ENCODE measurements at places on chromosomes 12 and 14. TPM values are rescaled to one million over a fixed set of nuclear protein-coding genes. Genes with fewer than 3 reads are reported as not detected.

DNA sequence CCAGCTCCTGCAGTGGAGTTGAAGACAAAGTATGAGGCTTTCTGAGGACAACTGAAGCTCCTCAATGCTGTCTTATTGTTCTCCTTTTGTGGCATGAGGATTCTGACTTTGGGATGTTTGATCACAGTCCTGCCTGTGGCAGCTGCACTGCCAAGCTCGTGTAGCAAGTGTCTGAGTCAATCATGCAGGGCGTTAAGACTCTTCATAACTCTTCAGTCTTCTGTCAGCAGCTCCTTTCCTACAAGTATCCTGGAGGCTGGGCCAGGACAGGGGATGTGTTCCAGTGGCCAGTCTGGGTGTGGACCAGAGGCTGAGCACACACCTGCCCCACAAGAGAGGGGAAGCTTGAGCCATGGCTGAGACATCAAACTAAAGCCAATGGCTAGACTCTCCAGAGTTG, 94.3 kb downstream of the PELI2 start:
- no peak for DNase-seq

GRCh38 chr14:101470266-101470665, 91.0 kb upstream of the DIO3 start:
- no peak for DNase-seq

DNA sequence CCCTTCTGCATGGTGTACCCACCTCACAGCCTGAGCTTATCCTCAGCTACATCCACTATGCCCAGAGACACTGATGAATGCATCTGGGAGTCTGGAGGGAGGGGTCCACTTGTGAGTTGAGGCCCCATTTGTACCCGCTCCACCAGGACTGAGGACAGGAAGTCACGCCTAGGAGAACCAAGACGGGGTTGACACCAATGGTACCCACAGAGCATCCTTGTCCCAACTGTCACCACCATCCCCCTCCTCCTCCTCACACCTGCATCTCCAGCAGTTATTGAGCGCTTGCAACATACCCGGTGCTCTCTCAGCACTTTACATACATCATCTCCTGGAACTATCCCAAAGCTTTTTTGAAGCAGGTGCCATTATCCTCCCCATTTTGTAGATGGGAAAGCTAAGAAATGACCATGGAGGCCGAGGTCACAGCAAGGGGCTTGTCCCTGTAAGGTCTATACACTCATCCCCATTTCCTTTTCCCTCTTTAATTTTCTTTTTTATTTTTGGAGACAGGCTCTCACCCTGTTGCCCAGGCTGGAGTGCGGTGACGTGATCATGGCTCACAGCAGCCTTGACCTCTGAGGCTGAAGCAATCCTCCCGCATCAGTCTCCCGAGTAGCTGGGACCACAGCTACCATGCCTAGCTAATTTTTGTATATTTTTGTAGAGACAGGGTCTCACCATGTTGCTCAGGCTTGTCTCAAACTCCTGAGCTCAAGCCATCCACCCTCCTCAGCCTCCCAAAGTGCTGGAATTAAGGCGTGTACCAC, 31.7 kb downstream of the DGLUCY start:
- no peak for DNase-seq

- DNase-seq, result no peak
Observed at GRCh38 chr12:34391771-34392581, 369.7 kb downstream of the ALG10 start.

DNA sequence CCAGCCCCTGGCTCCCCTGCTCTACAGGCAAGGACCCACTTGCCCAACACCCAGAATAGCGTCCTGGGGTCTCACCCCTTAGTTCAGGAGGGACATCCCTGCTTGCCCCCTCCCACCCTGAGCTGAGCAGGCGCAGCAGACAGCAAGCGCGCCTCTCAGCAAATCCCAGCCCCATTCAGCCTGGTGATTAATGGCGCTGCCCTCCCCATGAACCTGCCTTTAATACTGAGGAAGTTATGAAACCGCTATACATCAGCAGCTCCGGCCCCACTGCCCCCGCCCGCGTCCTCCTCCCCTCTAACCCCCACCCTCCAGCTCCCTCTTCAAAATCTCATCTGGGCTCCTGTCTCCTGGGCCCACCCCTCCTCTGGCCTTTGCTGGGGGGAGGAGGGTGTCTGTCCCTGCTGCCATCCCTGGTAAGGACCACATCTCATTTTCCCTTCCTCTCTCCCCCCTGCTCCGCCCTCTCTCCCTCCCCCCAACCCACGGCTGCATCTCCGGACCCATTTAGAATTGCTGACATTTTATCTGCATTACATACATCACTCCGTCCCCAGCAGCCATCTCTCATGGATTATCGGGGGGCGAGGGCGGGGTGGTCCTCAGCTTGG, 7.1 kb upstream of the SMUG1 start:
- no peak for DNase-seq

- DNase-seq, result no peak
Observed at GRCh38 chr12:95203487-95204030, 13.7 kb downstream of the FGD6 start.

DNA sequence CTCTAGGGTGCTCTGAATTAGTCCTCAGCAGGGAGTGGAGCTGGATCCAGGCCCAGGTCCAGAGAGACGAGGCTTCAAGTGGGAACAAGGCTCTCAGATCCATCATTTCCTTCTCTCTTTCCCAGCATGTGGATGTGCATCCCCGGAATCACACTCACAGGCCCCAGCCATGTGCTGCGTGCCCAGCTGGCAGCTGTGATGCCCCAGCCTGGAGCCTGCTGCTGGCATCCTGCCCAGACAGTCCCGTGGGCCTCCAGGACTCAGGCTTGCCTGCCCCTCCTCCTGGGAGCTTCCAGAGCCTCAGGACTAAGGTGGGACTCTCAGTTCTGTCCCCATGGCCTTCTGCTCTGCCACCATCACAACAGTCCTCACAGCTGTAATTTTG, 6.2 kb upstream of the KRT84 start:
- no peak for DNase-seq

- DNase-seq, result peak; percentile 20
Observed at GRCh38 chr12:109923481-109924245, 23.6 kb downstream of the TCHP start.

DNA sequence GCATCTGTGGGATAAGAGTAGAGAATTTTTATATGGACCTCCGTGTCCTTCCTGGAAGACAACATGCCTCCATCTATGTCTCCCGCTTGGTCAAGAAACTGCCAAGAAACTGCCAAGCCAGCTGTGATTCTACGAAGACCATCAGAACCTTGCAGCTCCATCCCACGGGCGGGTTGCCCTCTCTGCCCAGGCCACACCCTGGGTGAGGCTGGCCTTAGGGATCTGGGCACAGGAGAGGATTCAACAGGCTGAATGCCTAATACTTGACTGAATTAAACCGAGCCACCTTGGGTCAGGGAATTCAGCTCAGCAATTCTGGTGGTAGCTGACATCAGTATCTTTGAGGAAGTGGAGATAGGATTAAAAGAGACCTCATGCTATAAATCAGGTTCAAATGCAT, 37.8 kb upstream of the FOS start:
- DNase-seq, result no peak

- no peak for DNase-seq
Observed at GRCh38 chr12:95497031-95497430, 23.1 kb downstream of the METAP2 start.

GRCh38 chr12:8096281-8096915, 14.3 kb downstream of the NECAP1 start:
- DNase-seq, result no peak

RAP1B gene
- total RNA-seq, result 176 TPM

ATN1 gene
- total RNA-seq, result 59.7 TPM

CLEC2A gene
- not detected for total RNA-seq

UNC79 gene
- 0.29 TPM for total RNA-seq

SOX5 gene
- 10.5 TPM for total RNA-seq

CLEC4E gene
- total RNA-seq, result 2.3 TPM

Measured in breast epithelium (tissue), 4 donors.